ENCODE measurements at places on chromosomes 1 and 21.

- DNase-seq, result no peak
These were observed 95.1 kb upstream of the ARHGEF16 start for GRCh38 chr1:3359351-3359750.

DNA sequence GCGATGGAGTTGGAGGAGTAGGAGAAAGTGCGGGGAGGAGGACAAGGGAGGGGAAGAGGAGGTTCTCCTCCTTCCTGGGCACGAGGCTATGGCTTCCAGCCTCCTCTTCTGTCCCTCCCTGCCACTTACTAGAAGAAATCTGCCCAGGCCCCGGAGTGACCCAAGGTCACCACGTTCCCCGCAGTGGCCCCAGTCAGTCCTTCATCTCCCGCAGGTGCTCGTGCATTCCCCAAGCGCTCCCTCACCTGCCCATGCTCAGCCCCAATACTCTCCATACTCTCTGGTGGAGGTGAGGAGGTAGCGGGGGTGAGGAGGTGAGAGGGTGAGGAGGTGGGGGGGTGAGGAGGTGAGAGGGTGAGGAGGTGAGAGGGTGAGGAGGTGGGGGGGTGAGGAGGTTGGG, 85.4 kb downstream of the CCDC185 start:
- no peak for DNase-seq

DNA sequence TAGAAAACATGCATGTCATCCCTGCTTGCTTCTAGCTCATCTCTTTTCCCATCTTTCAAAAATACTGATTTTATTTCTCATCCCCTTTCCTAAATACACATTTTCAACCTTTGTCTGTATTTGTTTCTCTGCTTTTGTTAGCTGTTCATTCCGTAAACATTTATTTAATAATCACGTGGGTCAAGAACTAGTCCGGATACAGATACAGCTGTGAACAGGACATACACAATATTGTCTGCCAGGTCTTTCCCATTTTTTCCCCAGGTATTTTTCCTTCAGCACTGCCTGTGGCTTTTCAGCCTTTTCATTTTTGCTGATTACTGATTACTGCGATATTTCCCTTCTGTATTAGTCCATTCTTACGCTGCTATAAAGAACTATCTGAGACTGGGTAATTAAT, 5.7 kb downstream of the PER3 start:
- no peak for DNase-seq

GRCh38 chr1:177945943-177946650, 23.8 kb downstream of the SEC16B start:
- no peak for DNase-seq

GRCh38 chr21:45322231-45322959, 34.7 kb upstream of the POFUT2 start:
- no peak for DNase-seq

- DNase-seq, result no peak
These were observed 35.5 kb downstream of the MRAP start for GRCh38 chr21:32333953-32334673.

- no peak for DNase-seq
These were observed 243.6 kb upstream of the TMEM51 start for GRCh38 chr1:14909920-14910460.

DNA sequence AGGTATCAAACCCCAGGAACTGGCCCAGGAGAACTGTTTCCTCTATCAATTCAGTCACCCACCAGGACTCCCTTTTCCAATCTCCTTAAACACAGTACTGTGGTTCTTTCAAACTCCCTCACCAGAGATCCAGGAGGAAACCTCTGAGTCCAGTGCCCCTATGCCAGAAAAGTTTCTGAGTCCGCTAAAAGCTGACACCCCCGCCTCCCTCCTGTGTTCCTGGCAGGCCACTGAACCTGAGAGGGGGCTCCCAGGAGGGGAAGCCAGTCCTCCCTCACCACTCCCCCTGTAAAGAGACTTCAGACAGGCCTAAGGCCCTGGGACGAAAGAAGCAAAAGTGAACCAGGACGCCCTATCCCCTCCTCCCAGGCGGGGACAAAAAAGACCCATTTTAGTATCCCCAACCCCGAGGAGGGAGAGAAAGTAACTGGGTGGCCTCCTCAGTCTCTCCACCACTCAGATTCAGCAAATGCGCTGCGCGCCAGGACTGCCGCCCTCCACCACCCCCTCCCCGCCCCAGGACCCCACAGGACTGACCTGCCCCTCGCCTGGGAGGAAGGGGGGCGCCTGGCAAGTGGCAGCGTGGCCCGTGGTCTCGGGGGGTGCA, 624 bp downstream of the SLC41A1 start:
- no peak for DNase-seq

GRCh38 chr1:180765151-180765550, 133.3 kb downstream of the XPR1 start:
- no peak for DNase-seq

DNA sequence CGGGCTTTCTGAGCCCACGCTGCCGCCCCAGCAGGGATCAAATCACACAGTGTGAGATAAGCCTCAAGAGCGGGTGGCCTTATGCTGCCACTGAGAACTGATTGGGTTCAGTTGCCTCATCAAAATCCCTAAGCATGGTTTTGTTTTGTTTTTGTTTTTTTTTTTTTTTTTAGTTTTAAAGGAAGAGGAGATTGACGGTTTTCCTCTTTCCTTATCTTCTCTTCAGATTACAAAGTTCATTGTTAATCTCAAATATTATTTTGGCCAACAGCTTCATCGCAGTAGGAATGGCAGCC, 651 bp downstream of the COA6 start:
- DNase-seq, result no peak

- DNase-seq, result no peak
These were observed 122.7 kb downstream of the KCNN3 start for GRCh38 chr1:154747380-154747739.

DNA sequence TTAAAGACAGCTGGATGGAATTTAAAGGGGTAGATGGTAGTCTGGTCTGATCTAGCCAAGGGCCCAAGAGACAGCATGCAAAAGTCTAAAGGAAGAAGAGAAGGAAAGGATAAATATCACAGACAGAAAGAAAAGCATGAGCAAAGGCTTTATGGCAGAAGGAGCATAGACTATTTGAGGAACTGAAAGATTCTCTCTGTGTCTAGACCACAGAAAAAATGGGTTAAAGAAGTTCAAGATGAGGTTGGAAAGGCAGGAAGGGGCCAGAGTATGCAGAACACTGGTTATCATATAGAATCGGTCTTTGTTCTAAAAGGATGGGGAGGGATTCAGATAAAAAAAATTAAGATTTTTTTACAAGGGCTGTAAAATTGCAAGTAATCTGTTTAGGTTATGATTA, 136.8 kb upstream of the SGIP1 start:
- no peak for DNase-seq

GRCh38 chr1:97196825-97197516, 475.4 kb downstream of the PTBP2 start:
- no peak for DNase-seq

DNA sequence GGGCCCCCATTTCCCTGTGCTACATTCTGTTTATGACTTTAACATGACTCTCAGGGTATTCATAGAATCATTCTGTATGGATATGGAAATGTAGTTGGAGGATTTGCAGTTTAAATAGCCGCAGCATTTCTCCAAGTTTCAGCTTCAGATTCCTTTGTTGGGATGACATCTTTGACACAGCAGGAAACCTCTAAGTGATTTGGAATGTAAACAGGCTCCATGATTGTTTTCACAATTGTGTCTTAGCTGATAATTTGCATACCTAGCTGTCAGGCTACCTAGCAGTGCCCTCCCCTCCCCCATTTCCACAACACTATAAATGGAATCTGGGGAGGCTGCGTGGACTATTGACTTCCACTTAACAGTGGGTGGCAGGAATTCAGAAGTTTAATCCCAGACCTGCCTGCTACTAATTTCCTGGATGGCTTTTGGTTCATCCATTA, 290.2 kb downstream of the HLX start:
- DNase-seq, result no peak

DNA sequence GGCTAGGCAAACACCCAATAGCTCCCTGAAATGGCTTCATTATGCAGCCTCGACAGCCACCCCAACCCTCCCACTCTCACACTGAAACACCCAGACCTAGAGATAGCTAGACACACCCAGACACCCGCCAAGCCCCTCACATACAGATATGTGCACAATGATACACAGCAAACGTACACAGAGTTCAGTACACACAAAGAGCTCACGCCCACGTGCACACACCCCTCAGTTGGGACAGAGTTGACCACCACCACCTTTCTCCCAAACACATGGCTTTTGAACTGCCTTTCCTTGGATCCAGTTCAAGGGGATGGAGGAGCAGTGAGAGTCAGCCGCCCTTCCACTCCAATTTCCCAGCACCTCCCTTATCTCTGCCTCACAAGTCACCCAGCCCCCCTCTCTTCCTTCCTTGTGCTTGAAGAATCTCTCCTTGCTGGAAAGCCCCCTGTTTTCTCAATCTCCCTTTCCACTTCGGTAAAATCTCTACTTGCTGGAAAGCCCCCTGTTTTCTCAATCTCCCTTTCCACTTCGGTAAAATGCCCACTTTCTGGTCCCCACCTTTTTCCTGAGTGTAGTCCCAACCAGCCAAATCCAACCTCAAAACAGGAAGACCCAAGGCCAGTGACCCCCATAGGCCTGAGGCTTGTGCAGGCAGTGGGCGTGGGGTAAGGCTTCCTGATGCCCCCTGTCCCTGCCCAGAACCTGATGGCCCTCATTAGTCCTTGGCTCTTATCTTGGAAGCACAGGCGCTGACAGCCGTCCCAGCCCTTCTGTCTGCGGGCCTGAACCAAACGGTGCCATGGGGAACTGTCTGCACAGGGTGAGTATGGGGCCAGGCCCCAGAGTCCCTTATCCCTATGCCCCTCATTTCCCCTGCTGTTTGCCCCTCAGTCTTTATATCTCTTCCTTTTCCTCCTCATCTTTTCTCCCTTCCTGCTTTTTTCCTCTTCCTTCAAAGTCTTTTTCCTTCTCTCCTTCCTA, at the start of gene ACKR1:
ACKR1 (plus strand) TSS at position 715 of the 981 bp plus-strand sequence; CDS start at position 800, 85 bp downstream.
- DNase-seq, result no peak

GRCh38 chr1:184932319-184932718, 42.0 kb downstream of the NIBAN1 start:
- DNase-seq, result no peak

DNA sequence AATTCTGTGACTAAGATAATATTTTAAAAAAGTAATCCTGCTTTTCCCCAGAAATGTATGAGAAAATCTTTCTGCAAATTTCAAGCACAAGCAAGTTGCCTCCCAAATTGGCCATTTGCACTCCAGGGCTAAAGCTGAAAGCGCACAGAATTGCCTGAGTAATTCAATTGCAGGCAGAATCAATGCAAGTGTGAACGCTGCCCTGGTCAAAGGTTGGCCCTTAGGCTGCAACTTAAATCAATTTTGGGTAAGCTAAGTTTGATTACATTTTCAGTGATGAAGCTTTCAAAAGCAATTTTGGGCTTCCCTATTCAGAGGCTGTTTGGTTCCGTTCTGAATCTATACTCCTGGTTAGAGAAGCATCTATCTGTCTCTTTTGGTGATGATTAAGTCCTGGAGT, 501.8 kb upstream of the ZRANB2 start:
- DNase-seq, result no peak

DNA sequence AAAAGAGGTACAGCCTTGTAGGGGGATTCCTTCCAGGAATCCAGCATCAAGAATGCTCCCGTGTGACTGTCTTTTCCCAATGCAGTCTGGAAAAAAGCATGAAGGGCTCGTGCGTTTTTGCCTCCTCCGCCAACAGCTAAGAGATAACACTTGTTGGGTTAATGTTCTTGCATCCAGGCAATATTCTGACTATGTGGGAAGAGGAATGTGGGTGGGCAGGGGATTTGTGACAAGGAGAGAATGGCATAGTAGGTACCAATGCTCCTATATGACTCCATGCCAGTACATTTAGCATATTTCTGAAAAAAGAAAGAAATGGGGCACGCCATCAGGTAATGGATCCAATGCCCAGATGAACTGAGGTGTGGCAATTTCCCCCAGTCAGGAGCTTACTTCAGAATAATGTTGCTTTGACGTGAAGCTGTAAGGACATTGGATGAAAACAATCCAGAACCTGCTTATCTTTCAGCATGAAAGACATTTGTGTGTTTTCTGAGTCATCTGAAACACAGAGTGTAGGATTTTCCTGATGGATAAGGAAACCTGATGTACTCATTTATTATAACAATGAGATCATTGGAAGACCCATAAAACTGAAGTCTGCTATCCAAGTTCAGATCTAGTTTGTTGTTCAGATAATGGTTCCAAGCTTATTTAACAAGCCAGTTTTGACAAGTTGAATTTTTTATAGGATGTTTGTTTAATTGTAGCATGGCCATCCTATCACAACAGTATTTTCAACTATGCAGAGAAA, 105.5 kb downstream of the LYPLAL1 start:
- no peak for DNase-seq

- no peak for DNase-seq
These were observed 36.6 kb downstream of the RUNX3 start for GRCh38 chr1:24893431-24893830.

DNA sequence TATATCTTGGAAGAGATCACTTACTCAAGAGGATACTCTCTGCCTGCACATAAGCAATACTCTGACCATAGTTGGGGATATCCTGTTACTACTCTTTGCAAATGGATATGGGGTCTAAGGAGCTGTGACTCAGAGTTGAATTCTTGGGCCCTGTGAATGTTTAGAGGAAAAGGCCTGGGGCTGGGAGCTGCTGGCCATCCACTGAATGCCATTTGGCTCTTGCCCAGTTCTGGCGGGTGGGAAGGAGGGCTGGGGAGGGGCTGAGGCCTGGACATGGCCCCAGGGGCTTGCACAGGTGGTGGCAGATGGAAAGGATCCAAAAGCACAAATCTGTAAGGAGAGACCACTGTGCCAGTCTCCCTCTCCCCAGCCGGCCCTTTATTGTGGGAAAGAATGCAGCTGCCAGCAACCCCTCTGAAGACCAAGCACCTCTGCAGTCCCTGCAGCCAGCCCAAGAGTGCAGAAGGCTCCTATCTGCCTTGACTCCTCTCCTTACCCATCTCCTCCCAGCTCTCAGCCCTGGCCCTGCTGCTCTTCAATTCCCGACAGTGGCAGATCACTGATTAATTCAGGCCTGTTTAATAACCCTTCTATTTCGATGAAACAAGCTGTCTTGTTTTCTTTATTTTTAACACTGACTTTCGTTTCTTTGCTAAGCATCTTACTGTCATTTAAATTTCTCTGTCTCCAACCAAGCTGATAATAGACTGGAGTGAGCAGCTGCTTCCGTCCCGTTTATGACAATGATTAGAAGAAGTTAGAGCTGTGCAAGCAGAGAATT, 12.1 kb downstream of the PLXNA2 start:
- no peak for DNase-seq

- no peak for DNase-seq
These were observed 298.7 kb downstream of the LRRIQ3 start for GRCh38 chr1:73899311-73899710.

- no peak for DNase-seq
These were observed 37.7 kb upstream of the LRP8 start for GRCh38 chr1:53365437-53366063.

GRCh38 chr1:94383966-94384408, 34.2 kb upstream of the ABCD3 start:
- no peak for DNase-seq

DNA sequence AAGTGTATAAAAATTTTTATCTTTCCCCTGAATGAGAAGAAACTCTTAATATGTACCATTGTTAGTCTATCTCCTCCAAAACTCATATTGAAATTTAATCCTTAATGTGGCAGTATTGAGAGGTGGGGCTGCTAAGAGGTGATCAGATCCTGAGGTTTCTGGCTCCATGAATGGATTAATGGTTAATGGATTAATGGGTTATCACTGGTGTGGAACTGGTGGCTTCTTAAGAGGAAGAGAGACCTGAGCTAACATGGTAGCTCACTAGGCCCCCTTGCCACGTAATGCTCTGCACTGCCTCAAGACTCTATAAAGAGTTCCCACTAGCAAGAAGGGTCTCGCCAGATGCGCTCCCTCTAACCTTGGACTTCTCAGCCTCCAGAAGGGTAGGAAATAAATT, 70.6 kb upstream of the ZBTB18 start:
- no peak for DNase-seq

All from cortex of kidney (tissue), 1 donor.